ENCODE measurements at places on chromosomes 11 and 22.
A peak's percentile ranks its signal among the peaks of the same experiment; 100 is the strongest.

DNA sequence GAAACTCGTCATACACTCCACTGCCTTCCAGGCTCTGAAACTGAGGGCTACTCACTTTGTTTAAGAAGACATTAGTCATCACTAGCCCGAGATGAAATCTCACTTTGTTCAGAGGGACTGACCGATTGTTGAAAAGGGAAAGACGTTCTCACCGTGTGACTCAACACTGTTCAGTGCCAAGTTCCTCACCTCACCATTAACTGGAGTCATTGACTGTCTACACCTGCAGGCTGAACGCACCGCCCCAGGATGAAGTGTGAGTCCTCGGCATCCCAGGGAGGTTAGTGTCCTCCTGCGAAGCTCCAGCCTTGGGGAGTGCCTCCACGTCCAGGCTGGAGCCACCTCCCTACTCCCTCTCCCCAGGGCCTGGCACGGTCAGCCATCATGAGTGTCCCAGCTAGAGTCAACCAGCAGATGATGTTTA lies 30.4 kb downstream of the FADD start:
- peak; percentile 7 for DNase-seq

DNA sequence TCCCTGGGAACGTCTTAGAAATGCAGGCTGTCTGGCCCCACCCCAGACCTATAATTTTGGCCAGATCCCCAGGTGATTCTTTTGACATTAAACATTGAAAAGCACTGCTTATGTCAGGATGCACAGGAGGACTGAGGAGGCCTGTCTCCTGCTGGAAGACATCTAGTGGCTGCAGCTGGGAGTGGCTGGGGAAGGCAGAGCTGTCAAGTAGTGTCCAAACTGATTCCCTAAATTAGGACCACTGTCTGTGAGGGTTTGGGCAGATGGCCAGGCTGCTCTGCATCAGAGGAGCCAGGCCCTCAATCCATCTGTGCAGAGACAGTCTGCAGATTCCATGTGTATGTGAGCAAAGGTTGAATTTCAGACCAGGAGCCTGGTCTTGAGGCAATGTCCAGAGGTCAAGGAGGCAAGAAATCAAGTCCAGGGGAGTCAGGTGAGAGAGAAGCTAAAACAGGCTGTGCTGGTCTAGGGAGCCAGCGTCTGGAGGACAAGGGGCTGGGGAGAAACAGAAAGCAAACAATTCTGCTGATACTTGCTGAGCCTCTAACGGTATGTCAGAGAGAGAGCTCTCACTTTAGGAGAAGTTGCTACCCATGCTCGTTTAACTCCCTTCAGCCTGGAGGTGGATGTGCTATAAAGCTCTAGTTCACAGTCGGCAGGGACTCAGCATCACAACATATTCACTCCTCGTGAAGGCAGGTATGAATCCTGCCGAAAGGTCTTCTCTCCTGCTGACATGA lies 15.3 kb upstream of the SYTL2 start:
- DNase-seq = peak; percentile 36

DNA sequence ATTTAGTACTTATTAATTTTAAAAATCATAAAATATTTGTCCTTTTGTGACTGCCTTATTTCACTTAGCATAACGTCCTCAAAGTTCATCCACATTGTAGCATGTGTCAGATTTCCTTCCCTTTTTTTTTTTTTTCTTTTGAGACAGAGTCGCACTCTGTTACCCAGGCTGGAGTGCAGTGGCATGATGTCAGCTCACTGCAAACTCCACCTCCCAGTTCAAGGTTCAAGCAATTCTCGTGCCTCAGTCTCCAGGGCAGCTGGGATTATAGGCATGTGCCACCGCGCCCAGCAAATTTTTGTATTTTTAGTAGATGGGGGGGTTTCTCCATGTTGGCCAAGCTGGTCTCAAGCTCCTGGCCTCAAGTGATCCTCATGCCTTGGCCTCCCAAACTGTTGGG lies 10.6 kb downstream of the RAB6A start:
- DNase-seq = no peak

DNA sequence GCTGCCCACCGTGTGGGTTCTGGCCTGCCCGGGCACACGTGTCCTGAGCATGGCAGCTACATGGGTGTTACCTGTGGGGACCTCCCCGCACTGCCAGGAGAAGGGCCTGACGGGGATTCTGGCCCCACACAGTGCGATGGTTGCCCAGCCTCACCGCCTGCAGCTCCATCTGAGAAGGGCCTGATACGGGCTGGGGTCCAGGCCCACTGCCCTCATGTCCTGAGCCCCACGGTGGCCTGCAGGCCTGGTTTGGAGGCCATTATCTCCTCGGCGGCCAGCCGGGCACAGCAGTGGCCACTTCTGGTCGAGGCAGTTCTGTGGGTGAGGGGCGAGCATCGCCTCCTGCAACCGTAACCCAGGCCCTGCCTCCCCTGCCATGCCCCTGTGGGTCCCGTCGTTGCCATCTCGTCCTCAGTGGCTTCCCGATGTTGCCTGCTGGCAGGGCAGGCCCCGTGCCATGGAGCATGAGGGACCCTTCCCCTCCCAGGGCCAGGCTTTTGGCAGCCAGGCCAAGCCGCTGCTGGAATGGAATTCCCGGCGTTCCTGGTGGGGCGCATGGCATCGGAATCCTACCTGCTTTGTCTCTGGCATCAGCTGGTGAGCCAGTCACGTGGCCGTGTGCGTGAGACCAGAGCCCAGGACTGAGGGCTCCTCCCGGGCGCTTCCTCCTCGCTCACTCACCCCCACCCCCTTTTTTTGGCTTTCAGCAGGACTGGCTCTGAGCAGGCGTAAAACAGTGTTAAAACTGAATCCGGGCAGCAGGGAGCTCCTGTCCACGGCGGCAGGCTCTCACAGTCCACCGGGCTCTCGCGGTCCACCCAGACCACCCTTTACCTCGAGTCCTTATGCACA lies 71.9 kb upstream of the PPARA start:
- DNase-seq = no peak

DNA sequence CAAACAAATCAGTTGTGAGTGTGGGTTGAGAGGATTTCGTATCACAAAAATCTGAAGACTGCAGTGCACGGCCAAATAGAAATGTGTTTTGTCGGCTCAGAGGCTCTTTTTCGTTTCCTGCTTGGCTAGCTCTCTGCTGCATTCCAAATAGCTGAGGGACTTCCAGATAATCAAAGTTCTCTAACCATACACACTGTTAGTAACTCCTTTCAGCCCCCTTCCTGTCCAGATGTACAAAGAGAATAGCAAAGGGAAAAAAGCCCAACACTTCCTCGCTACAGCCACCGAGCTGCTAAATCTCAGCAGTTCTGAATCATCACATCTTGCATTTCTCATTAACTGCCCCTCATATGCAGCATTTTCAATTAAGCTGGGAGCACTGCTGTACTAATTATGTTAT lies 203.1 kb downstream of the TENM4 start:
- DNase-seq = no peak

All from activated CD4-positive, alpha-beta T cell treated with anti-CD3 and anti-CD28 coated beads for 48 hours (primary cell).